Activated CD4-positive, alpha-beta T cell treated with anti-CD3 and anti-CD28 coated beads, Interleukin-2, amount 10 ng/mL, durations not matched to agents 24 days and 14 days (primary cell): ENCODE measurements at places on chromosomes 11 and 22.

DNA sequence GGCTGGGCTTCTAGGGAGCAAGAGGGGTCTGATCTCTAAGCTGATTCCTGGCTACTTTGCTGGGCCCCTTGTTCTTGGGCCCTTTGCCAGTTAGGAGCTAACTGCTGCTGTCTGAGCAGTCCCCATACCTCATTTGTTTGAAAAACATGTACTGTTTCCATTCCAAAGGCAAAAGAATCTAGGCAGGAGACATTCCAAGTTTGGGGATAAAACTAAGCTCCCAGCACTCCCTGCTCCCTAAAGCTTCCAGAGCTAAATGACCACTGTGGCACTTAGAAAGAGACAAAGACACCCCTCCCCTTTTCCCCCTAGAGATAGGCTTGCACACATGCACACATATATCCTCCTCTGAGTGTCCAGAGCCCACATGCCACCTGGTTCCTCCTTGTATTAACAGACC lies 22.7 kb upstream of the RRM1 start:
- no peak for DNase-seq

DNA sequence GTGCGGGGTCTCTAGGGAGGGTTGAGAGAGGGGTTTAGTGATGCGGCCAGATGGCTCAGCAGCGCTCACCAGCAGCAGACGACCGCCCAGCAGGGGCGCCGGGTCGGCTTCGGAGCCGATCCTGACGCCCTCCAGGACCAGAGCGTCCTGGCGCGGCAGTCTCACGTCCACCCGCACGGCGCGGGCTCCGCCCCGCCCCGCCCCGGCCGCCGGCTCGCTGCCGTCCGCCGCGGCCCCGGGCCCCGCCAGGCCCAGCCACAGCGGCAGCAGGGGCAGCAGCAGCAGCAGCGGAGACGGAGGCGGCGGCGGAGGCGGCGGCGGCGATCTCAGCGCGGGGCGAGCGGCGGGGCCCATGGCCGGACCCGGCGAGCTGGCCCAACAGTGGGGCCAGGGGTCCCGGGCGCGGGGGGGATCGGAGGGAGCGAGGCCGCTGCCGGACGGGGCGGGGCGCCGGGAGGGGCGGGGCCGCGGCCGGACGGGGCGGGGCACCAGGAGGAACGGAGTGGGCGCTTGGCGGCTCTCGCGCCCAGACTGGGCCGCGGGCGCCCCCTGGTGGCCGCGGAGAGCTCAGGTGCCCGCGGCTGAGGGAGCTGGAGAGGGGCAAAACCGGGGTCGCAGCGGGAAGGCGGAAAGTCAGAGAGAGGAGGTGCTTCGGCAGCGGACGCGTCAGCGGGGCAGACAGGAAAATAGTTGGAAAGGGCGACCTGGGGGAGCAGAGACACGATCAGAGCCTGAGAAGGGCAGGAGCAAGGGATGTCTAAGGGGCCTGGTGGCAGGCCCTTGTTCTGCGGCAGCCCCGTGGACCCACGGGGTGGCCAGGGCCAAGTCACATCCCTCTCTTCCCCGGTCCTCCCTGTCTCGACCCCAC lies at the start of gene RNF215:
Gene RNF215 (minus strand): TSS at position 452 of the 868 bp plus-strand sequence. CDS start 98 bp downstream, at position 354.
- peak; percentile 96 for DNase-seq

GRCh38 chr11:72602250-72602904 lies 71.8 kb downstream of the PDE2A start:
- no peak for DNase-seq

- DNase-seq = no peak
Observed at GRCh38 chr11:71477641-71478527, 24.9 kb downstream of the NADSYN1 start.

DNA sequence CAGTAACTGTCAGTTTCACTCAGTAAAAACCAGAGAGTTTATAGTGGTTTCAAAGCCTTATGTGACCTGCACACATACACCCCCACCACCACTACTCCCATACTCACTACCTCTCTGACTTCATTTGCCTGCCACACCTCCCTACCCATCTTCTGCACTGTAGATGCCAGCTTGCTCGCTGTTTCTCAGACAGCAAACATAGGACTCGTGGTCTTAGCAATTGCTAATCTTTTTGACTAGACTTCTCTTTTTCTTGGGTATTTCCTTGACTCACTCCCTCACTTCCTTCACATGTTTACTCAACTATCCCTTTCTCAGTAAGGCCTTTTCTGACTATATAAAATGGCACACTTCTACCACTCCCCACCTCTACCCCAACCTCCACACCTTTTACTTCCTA lies 27.8 kb downstream of the CEP295 start:
- DNase-seq = no peak

- DNase-seq = no peak
Observed at GRCh38 chr11:115290893-115291292, 213.3 kb downstream of the CADM1 start.

- DNase-seq = no peak
Observed at GRCh38 chr11:77009533-77010160, 24.6 kb upstream of the B3GNT6 start.

DNA sequence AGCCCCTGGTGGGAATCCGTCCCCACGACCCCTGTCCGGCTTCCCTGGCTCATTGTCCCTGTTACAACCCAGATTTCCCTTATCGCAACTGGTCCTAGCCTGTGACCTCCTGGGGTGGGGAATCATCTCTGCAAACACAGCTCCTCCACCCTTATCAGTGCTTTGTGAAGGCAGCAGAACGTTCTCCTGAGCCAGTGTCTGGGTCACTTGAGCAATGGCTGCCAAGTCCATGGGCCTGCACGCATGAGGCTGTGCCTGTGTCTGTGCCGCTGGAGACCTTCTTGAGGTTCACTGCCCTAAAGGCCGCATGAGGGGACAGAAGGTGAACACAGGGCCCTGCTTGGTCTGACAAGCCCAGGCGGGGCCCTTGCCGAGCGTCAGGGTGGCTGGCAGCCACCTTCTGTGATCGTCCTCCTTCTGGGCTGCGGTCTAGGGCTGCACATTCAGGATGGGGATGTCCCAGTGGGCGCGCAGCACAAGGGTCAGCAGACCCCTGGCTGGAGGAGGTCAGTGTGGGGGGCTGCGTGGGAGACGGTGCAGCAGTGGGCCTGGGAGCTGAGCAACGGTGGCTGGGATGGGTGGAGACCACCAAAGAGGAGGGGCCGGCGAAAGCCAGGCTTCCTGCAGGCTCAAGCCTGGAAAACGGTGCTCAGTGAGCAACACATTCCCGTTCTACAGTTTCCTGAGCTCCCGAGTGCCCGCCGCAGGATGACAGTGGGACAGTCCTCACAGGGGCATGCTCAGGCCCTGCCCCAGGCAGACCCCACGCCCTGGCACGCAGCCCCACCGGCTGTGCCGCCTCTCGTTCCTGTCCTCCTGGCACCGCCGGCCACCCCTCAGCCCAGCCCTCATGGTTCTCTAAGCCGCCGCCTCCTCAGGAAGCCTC lies 74.1 kb downstream of the CDKN1C start:
- DNase-seq = no peak

GRCh38 chr11:28009996-28010395 lies 98.0 kb downstream of the KIF18A start:
- no peak for DNase-seq

DNA sequence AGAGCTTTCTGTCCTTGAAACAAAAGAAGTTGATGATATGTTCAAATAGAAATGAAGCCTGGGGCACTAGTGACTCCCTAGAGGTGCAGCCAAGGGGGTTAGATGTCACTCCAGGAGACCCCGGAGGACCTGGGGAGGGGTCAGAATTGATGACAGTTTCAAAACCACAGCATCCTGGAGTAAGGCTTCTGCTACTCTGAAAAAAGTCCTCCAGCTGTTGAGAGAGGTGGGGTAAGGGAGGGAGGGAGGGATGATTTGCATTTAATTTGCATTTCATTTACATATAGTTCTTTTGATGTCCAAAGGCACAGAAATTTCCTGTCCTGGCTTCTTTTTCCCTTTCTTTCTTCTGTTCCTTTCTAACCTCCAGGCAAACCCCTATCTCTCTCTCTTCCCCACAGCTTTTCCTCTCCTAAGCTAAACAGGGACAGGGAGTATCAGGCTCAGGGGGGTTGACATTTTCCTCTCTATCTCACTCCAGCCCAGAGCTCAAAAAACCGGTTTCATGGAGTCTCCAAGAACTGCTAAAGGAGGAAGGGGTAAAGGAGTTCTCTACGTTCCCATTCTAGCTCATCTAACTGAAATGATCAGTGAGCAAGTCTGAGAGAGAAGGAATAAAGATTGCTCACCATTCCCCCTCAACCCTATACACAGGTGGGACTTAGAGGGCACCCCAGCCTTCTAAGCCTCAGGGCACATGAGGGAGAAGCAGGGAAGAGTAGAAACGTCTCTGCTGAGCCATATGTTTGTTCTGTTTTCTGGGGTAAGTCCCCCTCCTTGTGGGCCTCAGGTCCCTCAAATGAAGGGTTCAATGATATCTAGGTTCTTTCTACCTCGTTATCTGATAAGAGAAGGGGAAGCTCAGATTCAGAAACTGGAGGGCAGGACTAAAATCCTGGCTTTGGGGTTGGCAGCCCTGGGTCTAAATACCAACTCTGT lies 3.5 kb upstream of the POU2F3 start:
- no peak for DNase-seq

DNA sequence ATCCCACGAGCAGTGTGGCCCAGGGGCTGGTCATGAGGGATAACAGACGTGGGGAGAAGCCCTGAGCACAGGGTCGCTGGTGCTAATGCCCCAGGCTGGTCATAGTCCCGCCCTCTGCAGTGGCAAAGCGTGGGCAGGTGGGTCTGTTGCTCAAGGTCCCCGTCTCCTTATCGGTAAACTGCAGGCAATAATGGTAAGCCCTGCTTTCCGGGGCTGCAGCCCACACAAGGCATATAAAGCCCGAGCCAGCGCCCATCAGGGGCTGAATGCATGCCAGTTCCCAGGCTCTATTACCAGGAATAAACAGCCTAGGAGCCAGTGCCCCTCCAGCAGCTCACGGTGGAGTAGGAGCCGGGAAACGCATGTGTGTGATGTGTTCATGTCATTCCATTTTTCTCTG lies 261.0 kb downstream of the BRD1 start:
- no peak for DNase-seq

GRCh38 chr11:129249351-129249750 lies 57.2 kb upstream of the ARHGAP32 start:
- no peak for DNase-seq

DNA sequence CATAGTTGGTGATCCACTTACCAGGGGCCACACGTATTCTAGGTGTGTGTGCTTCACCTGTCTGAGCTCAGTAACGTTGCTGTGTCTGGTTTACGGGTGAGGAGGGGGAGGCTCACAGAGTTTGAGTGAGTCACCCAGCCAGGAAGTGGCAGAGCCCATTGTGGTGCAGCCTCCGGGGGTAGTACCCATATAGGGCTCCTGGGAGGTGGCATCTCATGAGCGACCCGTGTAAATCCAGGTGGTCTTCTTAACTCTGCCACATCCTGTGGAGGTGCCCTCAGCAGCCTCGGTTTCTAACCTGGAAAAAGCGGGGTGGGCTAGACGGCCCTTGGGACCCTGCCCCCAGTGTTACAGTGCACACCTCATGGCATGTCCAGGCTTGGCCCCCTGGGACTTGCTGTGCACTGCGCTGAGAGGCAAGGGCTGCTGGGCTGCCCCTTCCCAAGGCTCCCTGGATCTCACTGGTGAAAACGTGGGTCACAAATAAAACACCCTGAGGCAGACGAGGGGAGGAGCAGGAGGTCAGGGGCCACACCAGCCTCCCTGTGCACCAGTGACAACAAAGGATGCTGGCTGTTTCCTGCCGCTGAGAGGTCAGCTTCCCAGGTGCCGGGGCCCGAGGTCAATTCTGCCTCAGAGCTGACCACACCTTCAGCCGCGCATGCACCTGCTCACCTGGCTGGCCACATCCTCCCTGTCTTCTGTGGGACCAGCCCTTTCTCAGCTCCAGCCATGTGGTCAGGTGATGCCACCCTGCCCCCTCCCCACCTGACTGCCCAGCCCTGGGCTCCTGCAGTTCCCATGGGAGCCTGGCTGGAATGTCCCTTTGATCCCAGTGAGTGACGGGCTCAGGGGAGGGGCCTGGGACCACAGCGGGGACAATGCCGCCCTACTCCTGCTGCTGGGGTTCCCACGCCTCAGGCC lies 305.1 kb downstream of the CTTN start:
- DNase-seq = no peak

- DNase-seq = no peak
Observed at GRCh38 chr11:114230031-114230704, 66.0 kb upstream of the NNMT start.

DNA sequence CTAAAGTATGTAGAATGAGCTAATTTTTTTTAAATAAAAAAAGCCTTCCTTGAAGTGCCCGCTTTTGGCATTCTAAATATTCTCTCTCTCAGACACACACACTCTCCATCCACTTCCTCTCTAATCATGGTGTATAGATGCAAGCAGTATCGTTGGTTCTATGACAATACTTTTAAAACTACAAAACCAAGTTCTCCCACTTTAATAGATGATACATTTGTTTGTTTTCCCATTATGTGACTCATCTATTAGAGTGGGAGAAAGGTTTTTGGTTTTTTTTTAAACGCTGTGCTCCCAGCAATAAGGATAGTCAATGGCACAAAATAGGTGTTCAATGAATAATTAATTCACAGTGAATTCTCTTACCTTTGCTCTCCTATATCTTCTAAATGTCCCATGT lies 44.6 kb downstream of the FZD4 start:
- DNase-seq = no peak

GRCh38 chr11:116112087-116112935 lies 608.1 kb upstream of the CADM1 start:
- DNase-seq = no peak

DNA sequence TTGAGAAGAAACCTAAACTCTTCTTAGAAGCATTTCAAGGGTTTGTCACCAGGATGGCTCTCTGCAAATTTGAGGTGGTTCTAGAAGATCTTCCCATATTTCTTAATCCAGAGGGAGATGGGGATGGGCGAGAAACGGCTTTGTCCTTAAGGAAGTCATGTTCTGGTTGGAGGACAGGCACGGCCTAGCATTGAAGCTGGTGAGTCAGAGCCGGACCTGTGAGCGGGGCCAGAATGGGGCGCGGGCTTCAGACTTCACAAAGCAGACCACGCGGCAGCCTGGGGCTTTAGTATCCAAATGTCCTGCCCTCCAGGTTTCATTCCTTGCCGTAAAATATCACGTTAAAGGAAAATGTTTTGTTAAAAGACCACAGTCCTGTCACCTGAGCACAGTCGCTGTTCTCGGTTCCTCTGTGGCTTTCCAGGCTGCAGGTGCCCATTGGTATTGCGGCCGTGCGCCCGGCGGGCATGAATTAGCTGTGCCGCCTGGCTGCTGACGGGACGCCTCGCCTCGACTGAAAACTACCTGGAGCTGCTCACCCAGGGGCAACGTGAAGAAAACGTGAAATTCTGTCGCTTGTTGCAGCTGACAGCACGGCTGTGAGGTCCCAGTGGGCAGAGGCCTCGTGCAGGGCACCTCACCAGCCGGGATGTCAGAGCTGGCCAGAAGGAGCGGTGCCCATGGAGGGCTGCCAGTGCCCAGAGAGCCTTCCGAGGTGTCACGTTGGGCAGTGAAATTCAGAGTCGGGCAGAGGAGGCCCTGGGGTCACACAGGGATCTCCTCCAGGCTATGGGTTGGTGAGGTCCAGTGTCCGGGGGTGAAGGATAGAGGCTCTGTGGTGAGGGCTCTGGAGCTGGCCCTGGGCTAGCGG lies 59.0 kb downstream of the LRP5 start:
- no peak for DNase-seq
